Ammon's horn (tissue), 1 donor: ENCODE measurements at places on chromosomes 4 and X.

DNA sequence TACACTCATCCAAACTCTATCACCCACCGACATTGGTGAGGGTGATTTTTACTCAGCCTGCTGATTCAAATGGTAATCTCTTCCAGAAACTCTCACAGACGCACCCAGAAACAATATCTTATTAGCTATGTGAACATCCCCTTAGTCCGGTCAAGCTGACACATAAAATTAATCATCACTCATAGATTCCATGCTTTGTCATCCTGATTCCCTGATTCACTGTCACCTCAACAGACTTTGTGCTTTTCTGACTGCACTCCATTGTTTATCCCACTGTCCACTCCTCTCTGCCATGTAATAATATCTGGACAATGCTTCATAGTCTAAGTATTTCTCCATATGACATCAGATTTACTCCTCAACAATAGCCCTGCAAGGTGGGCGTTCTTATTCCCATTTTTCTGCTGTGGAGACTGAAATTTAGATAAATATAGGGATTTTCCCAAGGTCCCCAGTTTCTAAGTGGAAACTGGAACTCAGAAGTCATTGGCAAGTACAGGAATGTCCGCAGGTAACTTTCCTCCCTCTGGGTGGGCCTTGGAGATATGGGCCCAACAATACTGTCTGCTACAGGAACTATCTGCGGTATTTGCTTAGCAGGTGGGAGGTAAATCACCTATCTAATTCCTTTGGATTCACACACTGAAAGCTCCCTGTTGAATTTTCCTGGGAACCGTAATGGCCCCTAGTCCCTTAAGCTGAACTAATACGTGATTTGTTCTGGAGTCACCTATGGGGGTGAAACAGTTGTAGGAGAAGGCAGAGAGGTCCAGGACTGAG, 228.6 kb upstream of the BCOR start:
- no peak for DNase-seq

GRCh38 chr4:145189981-145190380, 9.6 kb upstream of the OTUD4 start:
- DNase-seq, result no peak

- DNase-seq, result no peak
These were observed 107.7 kb upstream of the ATXN3L start for GRCh38 chrX:13427441-13428052.

GRCh38 chr4:153419673-153420278, 46.4 kb upstream of the TMEM131L start:
- DNase-seq, result no peak

DNA sequence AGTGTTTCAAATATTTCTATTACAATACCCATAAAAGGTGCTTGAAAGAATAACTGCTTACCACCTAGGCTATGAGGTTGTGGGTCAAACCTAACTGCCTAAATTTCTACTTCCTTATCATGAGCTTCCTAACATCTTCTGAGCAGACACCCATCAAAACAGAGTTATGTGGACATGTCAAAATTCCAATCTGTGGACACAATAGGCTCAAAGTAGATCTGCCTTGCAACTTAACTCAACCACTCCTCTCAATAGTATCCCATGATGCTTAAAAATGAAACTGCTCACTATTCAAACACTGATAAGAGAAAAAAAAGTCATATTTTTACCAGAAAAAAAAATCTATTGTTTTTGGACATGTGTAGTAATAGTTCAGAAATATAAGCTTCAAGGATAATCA, 462.7 kb downstream of the INPP4B start:
- no peak for DNase-seq

- DNase-seq, result no peak
These were observed 262.8 kb downstream of the DKK2 start for GRCh38 chr4:106773076-106773905.

DNA sequence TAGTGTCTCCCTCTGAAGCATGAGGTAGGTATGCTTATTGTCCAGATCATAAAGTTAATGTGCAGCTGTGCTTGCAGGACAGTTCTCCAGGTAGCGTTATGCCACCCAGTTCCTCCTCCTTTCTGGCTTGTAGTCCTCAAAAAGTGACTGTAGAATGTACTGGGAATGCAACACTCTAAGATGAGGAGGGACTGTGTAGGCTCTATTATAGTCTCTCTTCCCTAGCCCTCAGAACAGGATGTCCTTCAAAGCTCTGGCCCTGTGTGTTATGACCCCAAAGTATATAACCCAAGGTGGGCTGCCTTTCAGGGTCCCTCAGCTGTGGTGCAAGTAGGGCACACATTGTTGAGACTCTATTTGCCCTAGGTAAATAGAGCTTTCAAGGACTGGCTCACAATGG, 20.8 kb upstream of the MANBA start:
- DNase-seq, result no peak

DNA sequence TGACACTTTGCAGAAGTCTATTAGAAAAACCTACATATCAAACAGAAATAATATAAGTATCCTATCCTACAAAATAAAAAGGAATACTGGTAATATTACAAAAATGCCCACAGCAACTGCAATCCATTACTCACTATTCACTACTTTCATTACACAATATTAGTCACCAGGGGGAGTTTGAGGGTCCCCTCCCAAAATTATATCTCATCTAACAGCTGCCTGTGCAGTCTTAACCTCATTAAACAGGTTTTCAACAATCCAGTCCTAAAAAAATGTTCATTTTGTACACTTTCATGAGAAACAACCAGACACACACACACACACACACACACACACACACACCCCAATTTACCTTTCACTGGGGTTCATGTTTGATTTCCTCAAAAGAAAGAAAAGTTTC, 2.9 kb downstream of the CLOCK start:
- DNase-seq, result no peak

- no peak for DNase-seq
These were observed 8.5 kb downstream of the LRPAP1 start for GRCh38 chr4:3523628-3524221.

DNA sequence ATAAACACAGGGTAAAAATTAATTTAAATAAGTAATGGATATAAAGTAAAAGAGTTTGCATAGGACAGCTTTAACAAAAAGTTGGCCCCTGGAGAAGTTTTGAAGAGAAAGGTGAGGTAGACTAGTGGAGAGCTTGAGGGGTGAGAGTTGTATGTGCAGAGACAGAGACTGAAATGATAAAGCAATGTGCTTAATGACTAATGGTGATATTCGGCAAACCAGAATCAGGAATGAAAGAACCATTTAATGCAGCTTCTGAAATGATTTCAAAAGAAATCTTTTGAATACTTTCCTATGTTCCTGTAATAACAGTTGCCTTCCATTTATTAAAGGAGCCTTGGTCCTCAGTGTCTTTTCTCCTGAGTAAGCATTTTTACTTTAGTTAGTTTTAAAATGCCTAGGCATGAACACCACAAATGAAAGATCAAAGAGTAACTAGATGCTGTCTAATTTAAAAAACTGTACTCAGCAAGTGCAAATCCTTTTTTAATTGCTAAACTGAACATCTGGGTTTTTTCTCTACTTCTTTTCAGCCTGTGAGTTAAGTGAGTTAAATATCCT, 28.5 kb downstream of the CAMK2D start:
- DNase-seq, result no peak

DNA sequence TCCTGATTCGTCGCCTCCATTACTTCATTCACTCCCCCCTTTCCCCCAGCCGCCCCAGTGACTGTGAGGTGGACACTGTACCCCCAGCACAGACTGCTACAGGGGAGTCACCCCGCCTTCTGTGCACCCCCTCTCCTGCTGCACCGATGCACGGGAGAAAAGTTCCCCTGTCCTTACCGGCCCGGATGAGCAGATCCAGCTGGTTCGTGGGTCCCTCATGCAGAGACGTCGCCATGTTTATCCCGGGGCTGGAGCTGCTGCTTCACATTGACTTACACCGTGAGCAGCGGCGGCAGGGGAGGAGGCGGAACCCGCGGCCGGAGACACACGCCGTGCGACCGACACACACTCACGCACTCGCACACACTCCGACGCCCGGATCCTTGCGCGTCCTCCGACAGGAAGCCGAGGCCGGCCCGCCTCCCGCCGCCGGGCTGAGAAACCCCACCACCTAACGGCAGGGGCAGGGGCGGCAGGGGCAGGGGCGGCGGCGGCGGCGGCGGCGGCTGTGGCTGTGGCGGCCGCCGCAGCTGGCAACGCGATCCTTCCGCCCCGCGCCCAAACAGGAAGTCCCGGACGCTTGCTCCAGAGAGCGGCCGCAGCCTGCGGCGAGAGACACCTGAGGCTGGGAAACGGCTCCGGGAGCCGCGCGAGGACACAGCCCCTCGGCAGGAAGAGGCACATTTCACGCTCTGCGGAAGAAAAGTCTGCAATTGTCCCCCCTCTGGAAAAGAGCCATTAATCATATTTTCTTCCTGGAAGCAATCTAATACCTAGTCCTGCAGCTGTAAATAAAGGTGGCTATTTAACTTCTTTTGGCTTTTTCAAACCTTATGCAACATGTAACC, 68.6 kb downstream of the NOCT start:
- DNase-seq, result peak; percentile 92

GRCh38 chr4:2245057-2245786, 3.3 kb upstream of the HAUS3 start:
- DNase-seq, result no peak

DNA sequence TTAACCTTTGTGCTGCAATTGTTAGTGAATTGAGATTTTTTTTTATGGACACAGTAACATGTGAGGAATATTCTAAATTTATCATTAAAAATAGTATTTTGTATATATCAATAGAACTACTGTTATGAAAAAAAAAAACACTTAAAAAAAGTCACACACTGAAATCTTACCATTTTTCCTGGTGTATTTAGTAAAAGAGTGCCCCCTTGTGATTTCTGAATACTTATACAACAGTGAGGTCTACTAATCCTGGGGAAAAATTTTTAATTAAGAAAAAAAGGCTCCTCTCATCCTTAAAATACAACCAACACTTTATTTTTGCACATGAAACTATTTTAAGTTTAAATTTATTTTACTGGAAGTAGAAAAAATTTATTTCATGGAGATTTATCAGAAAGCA, 56.4 kb upstream of the SPOCK3 start:
- DNase-seq, result peak; percentile 24

DNA sequence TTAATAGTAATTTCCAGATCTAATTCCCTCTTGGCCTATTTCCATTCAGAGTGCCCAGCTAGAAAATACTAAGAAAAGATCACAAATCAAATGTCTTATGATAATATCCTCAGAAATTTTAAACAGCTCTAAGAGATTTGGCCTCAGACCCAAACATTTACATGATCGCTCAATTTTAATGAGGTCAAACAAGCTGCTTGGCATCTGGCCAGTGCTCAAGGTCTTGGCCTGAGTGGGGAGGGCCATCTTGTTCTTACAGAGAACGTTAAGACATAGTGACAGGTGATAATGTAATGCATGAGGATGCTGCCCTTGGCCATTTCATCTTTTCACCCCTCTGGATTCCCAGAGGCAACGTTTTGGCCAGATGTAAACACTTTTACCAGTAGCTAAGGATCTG, 159.2 kb upstream of the SLC7A11 start:
- no peak for DNase-seq

- DNase-seq, result no peak
These were observed 358.2 kb upstream of the GATB start for GRCh38 chr4:152118819-152119553.

GRCh38 chr4:187811591-187811990, 184.0 kb upstream of the ZFP42 start:
- no peak for DNase-seq

GRCh38 chr4:1773754-1774153, 19.3 kb upstream of the FGFR3 start:
- DNase-seq, result no peak
